ENCODE measurements at places on chromosomes 3 and 15.

GRCh38 chr15:50593761-50594160 lies 47.3 kb upstream of the USP50 start:
- DNase-seq = no peak

GRCh38 chr3:147921051-147921450 lies 511.9 kb downstream of the ZIC1 start:
- no peak for DNase-seq

DNA sequence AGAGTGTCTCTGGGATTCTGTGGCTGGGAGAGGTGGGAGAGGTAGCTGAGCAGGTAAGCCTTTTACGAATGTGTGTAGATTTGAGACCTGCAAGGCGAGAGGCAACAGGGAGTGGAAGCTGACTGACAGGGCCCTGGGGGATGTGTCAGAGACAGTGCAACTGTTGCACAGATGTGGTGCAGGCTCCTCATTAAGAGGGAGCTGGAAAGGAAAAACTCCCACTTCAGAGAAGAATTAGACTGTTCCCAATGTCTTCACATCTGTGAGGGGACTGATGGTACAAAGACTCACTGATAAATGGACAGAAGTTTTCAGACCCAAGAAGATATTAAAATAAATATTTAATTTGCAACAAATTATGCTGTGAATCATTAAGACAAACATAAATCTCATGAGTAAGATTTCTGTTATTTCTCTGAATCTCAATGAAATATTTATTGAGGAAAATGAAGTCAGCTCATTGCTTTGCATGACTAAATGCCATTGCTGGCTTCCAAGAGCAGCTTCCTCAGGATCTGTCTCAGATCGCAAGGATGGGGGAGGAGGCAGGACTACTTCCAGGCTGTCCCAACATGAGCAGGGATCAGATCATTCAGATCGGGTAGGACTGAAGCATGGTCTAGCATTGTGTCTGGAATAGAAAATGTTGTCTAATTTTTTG lies 127.3 kb upstream of the ROPN1 start:
- DNase-seq = peak; percentile 76

DNA sequence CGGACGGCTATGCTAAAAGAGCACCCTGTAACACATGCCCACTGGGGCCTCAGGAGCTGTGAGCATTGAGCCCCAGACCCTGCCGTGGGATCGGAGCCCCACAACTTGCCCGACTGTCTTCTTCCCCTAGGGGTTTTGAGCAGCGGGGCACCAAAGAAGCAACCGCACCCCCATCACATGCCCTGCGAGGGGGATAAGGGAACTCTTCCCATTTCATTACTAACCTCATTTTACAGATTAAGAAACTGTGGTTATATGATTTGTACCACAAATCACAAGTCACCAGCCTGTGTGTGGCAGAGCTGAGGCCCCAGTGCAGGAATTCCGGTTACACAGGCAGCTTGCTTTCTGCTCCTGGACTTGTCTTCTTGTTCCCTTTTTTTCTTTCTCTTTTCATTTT lies 86.2 kb downstream of the CD47 start:
- DNase-seq = no peak

DNA sequence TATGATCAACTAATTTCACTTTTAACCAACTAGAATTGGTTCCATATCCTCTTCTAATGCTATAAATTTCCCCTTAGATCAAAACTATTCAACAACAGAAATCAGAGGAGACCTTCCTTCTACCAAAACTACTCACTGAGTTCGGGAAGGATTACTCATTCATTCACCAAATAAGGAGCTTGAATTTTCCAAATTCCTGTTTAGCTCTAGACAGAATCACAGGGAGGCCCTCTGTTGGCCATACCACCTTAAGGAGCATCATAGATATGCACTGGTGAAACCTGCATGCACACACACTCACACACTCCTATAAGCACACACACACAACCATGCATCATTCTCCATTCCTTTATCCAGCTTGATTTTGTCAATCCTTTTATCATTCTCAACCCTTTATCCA lies 49.0 kb downstream of the SUCLG2 start:
- DNase-seq = peak; percentile 30

DNA sequence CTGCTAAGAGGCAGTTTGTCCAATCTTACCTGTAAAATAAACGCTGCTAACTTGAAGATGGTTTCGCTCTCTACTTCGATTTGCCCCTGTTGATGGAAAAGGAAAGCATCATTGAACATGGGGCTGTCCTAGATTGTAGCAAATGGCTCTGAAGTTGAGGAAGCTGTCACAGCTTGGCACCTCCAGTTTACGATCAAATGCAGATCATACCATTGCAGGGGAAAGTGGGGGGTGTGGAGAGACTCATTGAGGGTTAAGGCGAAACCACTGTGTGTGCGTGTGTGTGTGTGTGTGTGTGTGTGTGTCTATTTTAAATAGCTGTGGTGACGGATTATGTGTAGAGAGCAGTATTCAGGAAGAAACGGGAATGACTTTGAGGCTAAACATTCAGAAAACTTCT lies 127.6 kb upstream of the LMOD3 start:
- no peak for DNase-seq

GRCh38 chr3:59813148-59813538 lies 763.3 kb upstream of the CFAP20DC start:
- DNase-seq = no peak

- DNase-seq = no peak
Observed at GRCh38 chr3:136195258-136196063, 674 bp downstream of the MSL2 start.

- no peak for DNase-seq
Observed at GRCh38 chr3:171399842-171400241, 60.4 kb downstream of the TNIK start.

DNA sequence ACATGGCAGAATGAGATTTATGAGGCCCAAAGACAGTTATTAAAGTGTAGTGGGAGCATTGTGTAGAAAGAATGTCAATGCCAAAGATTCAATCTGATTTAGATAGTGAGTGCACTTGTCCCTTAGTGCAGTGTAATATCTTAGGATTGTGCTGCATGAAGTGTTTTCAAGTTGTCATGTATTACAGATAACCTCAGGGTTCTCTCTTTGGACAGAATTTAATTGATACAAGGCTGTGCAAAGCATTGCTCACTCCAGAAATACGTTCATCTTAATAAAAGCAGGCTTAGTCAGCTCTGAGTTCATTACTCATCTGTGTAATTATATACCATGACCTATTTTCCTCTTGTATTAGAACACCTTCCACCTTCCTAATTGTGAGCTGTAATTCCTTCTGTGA lies 16.0 kb upstream of the GPR171 start:
- peak; percentile 75 for DNase-seq

- DNase-seq = no peak
Observed at GRCh38 chr3:196193133-196193735, 18.0 kb downstream of the ZDHHC19 start.

- DNase-seq = no peak
Observed at GRCh38 chr3:182490596-182491491, 302.5 kb upstream of the ATP11B start.
